ENCODE measurements at places on chromosomes 2 and 18. TPM values are rescaled to one million over a fixed set of nuclear protein-coding genes. Genes with fewer than 3 reads are reported as not detected.

DNA sequence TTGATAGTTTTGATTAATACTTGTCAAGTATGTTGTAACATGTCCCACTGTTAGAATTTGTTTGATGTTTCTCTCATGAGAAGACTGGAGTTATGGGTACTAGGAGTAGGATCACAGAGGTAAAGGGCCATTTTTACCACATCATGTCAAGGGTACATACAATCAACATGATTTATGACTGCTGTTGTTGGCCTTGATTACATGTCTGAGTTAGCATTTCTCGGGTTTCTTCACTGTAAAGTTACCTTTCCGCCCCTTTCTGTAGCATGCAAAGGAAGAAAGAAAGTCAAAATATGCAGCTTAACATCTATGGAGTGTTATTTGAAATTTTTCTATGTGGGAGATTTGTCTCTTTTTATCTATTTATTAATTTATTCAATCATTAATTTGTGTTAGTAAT, 1456.4 kb downstream of the SUCLG1 start:
- no peak for DNase-seq

GRCh38 chr2:177649568-177650518, 257.3 kb downstream of the AGPS start:
- no peak for DNase-seq

- DNase-seq: no peak
Measured at GRCh38 chr2:116952254-116952653, 862.2 kb upstream of the DDX18 start.

GRCh38 chr2:191158747-191159146, 8.0 kb upstream of the STAT4 start:
- DNase-seq: no peak

- DNase-seq: no peak
Measured at GRCh38 chr2:62653582-62654422, 51.7 kb upstream of the EHBP1 start.

- no peak for DNase-seq
Measured at GRCh38 chr2:210965472-210965871, 409.1 kb downstream of the CPS1 start.

GRCh38 chr2:173286153-173286809, 68.4 kb upstream of the CDCA7 start:
- no peak for DNase-seq

DNA sequence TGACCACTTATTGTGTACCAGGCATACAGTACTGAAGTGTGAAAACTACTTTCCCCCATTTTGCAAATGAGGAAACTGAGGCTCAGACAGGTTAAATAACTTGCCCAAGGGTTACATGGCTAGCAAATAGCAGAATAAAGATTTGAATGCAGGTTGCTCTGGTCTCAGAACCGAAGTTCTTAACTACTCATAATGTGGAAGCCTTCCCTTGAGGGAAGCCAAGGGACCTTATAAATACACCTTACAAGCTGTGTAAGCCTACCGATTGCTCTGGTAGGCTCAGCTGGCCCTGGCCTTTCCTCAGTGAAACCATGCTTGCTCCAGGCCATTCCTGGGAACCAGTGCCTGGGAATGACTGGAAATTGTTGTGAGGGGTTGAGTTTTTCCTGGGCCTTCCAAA, 114.6 kb upstream of the CDCA7 start:
- DNase-seq: no peak

Gene GCG
- total RNA-seq: not detected

Gene FLACC1
- 1.4 TPM for total RNA-seq

Gene TTN
- total RNA-seq: 6.7 TPM

Gene SERPINB4
- not detected for total RNA-seq

Gene MC4R
- not detected for total RNA-seq
